ENCODE measurements at places on chromosomes 13 and 19. TPM values are rescaled to one million over a fixed set of nuclear protein-coding genes. Genes with fewer than 3 reads are reported as not detected.

The LGALS7B gene
- 1.8 TPM for polyA plus RNA-seq

GRCh38 chr13:63190742-63191141, 1775.1 kb upstream of the PCDH20 start:
- DNase-seq = no peak

The NLRP7 gene
- polyA plus RNA-seq = 0.20 TPM

The PSG11 gene
- polyA plus RNA-seq = not detected

The PABPC3 gene
- 1.0 TPM for polyA plus RNA-seq

DNA sequence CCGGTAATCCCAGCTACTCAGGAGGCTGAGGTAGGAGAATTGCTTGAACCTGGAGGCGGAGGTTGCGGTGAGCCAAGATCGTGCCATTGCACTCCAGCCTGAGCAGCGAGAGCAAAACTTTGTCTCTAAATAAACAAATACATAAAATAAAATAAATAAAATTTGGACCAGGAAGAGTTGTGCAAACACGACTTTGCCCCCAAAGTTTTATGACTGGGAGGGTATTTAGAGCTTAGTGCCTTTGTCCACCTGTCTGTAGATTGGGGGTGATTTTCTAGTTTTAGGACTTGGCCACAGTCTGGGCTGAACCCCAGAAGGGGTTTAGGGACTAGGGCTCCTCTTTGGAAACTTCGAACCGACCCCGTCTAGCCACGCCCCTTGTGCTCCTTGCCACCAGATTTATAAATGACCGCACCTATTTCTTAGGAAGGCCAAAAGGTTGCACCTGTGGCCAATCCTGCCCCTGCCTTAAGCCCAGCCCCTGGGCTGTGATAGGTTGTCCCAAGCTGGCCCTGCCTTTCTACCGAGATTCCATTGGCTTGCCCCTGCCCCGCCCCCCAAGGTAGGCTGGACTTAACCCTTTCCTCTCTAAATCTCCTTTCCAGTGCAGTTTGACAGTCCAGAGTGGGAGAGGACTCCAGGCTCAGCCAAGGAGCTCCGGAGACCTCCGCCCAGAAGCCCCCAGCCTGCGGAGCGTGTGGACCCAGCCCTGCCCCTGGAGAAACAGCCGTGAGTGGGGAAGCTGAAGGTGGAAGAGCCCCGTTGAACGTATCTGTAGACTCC, 5.3 kb downstream of the SHD start:
- no peak for DNase-seq

DNA sequence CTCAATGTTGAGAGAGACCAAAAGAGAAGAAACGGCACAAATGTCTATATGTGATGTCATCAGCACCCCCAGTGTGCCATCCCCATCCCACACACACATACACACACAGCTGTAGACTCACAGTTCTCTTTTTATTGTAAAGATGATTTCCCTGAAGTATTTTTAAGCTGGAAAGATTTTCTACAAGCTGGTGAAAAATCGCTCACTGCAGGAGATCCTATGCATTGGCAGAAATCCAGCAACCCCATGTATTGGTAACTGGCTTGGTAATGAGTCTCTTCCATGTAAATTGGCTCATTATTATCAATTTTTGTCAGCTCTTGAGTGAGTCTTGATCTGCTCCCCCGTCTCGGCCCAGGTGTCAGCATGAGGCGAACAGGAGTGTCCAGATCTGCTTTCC, 107.1 kb upstream of the UQCRFS1 start:
- DNase-seq = no peak

The RPS5 gene
- polyA plus RNA-seq = 1,330 TPM

The OR7D4 gene
- polyA plus RNA-seq = 0.03 TPM

GRCh38 chr13:112210371-112210770, 143.4 kb downstream of the SOX1 start:
- DNase-seq = no peak

- peak; percentile 19 for DNase-seq
Measured at GRCh38 chr13:107457686-107458085, 757.6 kb downstream of the LIG4 start.

GRCh38 chr19:12156223-12157058, at the start of gene ZNF625:
ZNF625 (minus strand) TSS chr19:12156734; CDS start chr19:12156558, 176 bp downstream.
- peak; percentile 94 for DNase-seq

GRCh38 chr13:111365149-111366005, 44.9 kb downstream of the TEX29 start:
- no peak for DNase-seq

- DNase-seq = no peak
Measured at GRCh38 chr19:33376423-33376822, 2.9 kb downstream of the CEBPG start.

- DNase-seq = no peak
Measured at GRCh38 chr13:66210677-66211076, 1019.5 kb downstream of the PCDH9 start.

GRCh38 chr19:14577264-14577663, 5.4 kb upstream of the NDUFB7 start:
- no peak for DNase-seq

DNA sequence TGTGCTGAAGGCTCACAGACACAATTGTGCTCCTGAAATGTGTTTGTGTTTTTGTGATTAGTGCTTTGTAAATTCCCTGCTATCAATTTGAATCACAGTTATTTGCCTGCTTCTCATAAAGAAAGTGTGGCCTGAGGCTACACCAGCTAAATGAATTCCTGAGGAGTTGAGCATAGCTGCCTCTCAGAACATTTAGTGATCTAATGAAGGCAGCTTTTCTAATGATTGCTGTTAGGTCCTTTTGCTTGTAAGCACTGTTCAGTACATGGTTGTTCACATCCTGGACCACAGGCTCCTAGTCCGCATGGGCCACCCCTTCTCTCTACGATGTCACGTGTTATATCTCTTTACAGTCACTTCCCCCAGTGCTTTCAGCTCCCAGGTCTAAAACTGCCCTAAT, 238.2 kb downstream of the B3GLCT start:
- no peak for DNase-seq

DNA sequence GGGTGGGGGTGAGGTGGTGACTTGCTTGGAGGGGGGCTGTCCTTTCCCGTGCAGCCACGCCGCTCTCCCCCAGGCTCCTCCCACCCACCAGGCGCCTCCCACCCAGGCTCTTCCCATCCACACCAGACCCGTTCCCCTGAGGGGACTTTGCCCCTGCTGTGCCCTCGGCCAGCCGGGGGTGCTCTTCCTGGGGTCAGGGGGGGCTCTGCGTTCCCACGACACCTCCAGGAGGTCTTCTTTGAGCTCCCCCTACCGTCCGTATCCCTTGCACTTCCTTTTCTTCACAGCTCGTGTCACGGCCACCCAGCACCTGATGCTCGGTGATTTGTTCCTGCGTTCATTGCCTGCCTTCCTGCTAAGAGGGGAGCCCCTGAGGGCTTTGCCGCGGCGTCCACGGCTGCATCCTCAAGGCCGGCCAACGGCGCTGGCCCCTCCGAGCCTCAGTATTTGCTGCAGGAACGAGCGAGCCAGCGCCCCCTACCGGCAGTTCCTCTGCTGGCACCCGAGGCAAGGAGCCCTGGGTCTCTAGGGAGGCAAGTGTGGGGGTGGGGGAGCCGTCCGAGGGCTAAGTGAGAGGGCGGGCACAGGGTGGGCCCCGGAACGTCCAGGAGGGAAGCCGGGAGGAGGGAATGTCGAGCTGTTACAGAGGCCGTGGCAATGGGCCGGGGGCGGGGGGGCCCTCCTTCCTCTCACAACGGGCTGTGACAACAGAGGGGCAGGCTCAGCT, 11.8 kb downstream of the LRRC4B start:
- DNase-seq = peak; percentile 64

DNA sequence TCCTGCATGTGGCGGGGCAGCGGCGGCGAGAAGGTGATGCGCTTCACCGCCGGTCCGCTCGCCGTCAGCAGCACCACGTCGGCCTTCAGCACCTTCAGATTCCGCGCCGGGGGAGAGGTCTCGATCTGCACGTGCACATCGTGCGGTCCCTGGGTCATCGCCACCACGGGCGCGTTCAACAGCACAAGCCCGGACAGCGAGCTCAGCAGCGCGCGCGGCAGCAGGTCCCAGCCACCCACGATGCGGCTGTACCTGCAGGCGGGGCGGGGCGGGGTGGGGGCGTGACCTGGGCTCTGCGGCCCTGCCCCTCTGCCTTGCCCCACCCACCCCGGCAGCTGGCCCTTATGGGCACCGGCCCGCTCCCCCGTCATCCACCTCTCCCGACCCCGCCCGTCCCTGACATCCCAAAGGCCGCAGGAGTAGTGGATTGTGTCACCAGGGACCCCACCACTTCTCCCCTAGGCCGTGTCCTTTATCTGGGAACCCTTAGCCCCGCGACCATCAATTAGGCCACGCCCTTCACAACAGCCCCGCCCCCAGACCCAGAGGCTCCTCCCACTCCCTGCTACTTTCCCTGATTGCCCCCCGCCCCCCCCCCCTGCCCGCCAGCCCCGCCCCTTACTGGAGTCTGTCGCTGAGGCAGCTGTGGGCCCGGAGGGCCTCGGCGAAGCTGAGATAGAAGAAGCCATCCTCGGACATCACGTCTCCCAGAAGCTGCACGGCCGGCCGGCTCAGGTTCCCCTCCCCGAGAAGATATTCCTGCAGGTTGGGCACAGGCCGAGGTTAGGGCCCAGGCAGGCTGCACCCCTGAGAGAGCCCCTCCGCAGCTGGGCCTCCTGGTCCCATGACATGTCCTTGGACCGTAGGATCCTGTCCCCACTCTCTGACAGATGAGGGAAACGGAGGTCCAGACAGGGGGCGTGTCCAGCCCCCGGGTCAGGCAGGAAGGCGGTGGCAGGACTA, 6.1 kb downstream of the IL4I1 start:
- DNase-seq = no peak

The SIGLEC9 gene
- 1.3 TPM for polyA plus RNA-seq

DNA sequence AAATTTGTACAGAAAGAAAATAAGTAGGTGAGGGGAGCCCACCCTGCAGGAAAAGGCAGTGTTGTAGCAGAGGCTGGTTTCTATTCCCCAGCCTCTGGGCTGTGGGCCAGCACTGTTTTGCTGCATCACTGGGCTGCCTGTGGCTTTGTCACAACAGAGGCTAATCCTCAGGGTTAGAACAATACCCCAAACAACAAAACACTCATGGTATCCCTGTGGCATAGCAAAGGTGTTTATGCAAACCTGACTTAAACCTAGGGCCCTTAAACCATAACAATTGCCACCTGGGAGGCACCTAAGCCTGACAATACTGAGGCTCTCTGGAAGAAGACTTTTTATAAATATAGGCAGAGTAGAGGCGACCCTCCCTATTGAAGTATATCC, 314.7 kb downstream of the OLFM4 start:
- DNase-seq = no peak

GRCh38 chr13:60158321-60158801, 5.4 kb downstream of the DIAPH3 start:
- DNase-seq = no peak

GRCh38 chr19:30788105-30788765, 416.1 kb downstream of the ZNF536 start:
- no peak for DNase-seq

DNA sequence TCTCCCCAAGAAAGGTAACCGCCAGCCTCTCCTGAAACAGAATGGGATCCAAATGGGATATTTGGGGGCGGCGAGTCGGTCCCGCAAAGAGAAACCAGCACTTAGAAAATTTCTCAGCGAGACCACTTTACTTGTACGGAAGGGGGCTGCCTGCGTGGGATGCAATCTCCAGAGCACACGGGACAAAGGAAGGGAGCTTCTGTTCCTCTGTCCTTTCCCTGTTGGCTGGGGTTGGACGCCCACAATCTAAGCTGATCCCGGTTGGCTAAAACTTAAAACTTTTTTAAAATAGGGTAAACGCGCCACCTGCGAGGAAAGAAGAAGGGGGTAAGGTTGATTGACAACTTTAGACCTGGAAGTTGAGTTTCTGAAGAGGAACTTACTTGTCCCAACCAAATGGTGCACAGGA, 826 bp upstream of the BSG start:
- no peak for DNase-seq

The PCSK4 gene
- 3.4 TPM for polyA plus RNA-seq

The SHISA7 gene
- polyA plus RNA-seq = 0.23 TPM

The UNC13A gene
- 0.98 TPM for polyA plus RNA-seq

- peak; percentile 63 for DNase-seq
Measured at GRCh38 chr13:78586706-78587105, 16.6 kb downstream of the POU4F1 start.

The CLEC17A gene
- 0.33 TPM for polyA plus RNA-seq

GRCh38 chr19:48961051-48961649, 4.0 kb upstream of the FTL start:
- no peak for DNase-seq

DNA sequence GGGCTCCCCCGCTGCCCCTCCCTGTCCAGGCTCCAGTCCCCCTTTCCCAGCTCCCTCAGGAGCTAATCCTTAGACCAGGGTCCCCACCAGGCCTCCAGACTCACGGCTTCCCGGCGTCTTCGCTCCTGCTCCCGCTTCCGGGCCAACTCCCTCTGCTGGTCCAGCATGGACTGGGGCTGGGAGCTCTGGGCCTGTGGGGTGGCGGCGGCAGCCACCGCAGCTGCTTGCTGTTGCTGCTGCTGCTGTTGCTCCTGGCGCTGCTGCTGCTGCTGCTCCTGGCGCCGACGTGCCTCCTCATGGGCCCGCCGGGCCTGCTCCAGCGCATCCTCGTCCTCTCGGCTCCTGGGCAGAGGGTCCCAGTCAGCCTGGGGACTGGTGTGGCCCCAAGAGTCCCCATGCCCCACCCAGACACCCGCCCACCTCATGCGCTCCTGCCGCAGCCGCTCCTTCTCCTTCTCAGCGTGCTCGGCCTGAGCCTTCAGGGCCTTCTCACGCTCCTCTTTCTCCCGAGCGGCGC, 6.4 kb upstream of the EPHX3 start:
- DNase-seq = no peak

DNA sequence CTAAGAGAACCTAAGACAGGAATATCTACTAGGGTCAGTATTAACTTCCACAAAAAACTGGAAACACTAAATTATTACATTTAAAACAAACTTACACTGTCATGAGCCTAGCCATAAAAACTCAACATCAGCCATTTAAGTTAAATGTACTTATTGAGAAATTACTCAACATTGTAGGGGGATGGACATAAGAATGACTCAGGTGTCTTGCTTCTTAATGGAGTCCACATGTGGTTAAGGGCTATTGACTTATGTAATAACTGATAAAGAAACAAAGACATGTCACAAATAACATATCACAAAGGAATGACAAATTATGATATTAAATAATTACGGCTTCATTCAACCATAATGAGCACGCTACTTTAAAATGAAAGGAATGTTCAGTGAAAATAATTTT, 36.2 kb downstream of the CLDN10 start:
- no peak for DNase-seq

- DNase-seq = no peak
Measured at GRCh38 chr13:112250788-112251445, 125.2 kb upstream of the SPACA7 start.

The SLC10A2 gene
- polyA plus RNA-seq = 8.3 TPM

The ETV2 gene
- polyA plus RNA-seq = 2.2 TPM

DNA sequence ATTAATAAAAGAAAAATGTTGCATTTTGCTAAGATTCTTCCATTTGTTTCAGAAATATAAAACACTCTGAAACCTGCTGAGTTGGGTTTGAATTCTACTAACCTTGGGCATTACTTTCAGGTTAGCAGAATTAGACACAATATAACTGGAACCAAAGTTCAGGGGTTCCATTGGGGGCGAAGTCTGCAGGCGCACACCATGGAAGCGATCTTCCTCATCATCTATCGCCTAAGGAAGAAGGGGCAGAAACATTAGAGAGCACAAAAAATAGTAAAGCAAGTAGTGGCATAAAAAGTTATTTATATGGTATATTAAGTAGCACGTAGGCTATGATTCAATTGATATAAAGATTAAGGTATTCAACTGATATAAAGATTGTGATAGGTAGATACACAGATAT, 34.1 kb downstream of the CARD8 start:
- DNase-seq = no peak
